Right ventricle myocardium superior (tissue), 1 donor: ENCODE measurements at places on chromosomes 4 and X. TPM values are rescaled to one million over a fixed set of nuclear protein-coding genes. Genes with fewer than 3 reads are reported as not detected.

ADAM29 gene
- not detected for total RNA-seq

XAGE5 gene
- not detected for total RNA-seq

AKAP4 gene
- not detected for total RNA-seq

GNPDA2 gene
- total RNA-seq: 8.0 TPM

TIGD4 gene
- total RNA-seq: 0.13 TPM

HELT gene
- not detected for total RNA-seq

ASMT gene
- total RNA-seq: not detected

ZNF81 gene
- 5.3 TPM for total RNA-seq

DNA sequence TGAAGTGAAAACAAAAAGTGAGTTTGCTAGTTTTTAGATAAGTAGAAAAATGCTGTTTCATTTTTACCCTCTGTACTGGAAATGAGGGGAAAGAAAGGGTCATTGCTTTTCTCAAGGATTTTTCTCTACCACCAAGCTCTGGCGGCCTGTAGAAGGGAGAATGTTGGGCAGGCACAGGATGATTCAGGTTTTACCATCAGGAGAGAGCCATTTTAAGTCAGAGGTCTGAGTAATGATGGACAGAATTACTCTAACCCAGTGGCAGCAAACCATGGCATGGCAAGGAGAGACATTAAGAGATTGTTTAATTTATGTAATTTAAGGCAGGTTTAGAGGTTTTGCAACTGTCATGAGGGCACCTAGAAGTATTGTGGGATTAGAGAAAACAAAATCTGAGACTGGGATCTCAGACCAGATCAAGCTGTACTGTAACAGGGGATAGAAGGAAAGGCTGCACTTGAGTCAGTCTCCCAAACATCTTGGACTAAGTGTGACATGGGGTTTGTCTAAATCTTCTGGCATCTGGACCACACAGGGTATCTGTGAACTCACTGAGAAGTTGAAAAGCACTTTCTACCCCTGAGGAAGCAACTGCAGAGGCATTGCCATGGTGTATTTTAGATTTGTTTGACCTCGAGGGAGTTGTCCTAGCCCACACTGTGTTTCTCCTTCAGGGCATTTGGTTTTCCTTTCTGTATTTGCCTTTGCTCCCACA lies 81.6 kb downstream of the BANK1 start:
- DNase-seq: no peak

GRCh38 chr4:177177541-177178081 lies 132.1 kb upstream of the NEIL3 start:
- no peak for DNase-seq

DNA sequence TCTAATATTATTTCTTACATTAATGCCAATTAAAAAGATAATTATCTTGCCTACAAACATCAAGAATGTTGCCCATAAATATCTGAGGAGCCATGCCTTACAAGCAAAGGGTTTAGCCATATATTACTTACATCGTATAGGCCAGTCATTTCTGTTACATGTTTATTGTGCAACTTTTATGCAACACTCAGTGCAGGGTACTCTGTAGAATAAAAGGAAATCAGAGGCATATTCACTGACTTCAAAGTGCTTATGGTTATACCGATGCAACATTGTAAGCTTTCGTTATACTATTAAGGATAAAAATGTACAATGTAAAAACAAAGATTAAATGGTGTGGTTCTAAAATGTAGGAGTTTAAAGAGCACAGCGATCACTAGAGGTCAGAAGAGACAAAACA lies 315.9 kb downstream of the PCDH10 start:
- no peak for DNase-seq

- DNase-seq: no peak
Measured at GRCh38 chr4:106316773-106317409, 541 bp downstream of the AIMP1 start.

DNA sequence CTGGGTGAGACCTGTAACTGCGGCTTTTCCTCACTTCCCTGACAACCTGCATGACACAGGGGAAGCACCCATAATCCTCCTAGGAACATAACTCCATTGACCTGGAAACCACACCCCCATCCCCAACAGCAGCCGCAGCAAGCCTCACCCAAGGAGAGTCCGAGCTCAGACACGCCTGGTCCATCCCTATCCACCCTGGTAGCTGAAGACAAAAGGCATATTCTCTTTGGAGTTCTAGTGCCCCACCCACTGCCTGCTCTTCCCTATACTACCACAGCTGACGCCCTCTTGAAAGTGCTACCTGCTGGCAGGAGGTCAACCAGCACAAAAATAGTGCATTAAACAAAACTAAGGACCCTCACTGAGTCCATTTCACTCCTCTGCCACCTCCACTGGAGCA lies 1080.9 kb upstream of the IGFBP7 start:
- DNase-seq: no peak

DNA sequence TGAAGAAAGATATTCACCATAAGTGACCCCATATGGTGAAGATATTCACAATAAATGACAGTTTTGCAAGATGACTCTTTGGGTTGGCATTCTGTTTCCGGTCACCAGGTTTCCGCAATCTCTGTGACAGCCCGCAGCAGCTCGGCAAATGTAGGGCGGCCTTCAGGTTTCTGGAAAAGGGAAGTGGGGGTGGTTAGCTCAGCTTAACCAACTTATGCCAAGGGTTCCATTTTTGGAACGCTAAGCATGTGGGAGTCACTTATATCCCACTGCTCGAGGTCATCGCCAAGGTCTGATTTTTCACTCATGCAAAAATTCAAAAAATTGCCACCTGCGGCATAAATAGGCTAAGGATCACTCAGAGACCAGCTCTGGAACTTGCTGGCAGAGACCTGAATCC lies 51.0 kb downstream of the NIPAL1 start:
- DNase-seq: no peak

DNA sequence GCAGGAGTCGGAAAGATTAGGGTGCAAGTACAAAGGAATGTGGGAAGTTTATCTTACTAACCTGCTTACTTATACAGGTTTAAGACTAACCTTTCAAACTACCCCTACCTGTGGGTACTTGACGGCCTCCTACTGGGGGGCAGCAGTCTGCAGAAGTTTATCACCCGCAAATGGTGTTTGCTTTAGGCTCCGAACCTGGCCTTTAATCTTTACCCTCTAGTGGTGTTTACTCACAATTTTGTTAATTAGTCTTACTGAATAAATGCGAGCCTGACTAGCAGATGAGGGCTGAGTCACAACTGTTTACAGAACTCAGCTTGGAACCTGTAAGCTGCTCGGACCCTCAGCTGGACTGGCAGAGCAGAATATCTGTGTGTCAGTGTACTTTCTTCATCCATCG lies 204.2 kb upstream of the GPRIN3 start:
- no peak for DNase-seq

DNA sequence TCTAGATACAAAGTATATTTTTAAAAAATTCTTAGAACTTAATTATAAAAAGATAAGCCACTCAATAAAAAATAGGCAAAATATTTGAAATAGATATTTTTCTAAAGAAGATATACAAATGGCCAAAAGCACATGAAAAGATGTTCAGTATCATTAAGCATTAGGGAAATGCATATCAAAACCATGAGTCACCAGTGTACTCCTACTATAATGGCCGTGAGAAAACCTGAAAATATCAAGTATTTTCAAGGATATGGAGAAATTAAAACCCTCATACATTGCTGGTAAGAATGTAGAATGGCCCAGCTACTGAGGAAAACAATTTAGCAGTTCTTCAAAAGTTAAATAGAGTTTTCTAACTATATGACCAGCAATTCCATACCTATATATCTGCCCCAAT lies 337.9 kb downstream of the CAMK2D start:
- DNase-seq: no peak

DNA sequence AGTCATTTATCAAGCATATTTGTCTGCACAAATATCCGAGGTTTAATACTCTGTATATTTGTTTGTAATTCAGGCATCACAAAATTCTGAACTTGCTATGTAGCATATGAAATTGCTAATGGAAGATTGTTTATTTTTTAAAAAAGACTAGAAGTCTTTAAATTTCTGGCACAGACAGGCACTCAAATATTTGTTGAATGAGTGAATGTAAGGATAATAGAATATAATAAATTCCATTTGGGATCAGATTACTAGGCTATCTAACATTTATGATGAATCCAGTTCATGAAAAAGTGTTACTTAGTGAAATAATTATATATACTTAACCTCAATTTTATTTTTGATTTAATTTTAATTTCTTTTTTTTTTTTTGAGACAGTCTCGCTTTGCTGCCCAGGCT lies 30.4 kb upstream of the TEC start:
- no peak for DNase-seq

DNA sequence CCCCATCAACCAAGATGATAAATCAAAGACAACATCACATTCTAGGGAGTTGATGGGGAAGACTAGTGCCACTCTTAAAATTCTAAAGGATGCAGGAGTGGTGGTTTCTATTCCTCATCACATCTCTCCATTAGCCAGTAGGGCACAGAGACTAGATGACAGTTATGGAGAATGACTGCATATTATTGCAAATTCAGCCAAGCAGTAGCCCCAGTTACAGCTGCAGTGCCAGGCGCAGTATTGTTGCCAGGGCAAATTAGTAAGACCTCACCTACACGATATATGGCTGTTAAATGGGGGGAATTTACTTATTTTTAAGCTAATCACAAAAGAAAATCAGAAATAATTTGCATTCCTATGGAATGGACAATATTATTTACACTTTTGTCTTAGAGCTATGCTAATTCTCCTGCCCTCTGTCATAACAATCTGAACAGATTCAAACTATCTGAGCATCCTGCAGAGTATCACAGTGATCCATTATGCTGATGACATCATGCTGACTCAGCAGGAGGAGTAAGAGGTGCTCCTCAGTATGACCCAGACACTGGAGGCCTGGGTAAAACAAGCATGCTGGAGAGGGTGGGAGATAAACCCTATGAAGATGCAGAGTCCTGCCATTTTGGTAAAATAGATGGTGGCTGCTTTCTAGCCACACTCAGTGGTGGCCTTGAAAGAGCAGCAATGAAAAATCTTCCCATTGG lies 24.7 kb downstream of the ETNPPL start:
- DNase-seq: no peak

- DNase-seq: no peak
Measured at GRCh38 chr4:94253036-94253435, 45.4 kb downstream of the SMARCAD1 start.

DNA sequence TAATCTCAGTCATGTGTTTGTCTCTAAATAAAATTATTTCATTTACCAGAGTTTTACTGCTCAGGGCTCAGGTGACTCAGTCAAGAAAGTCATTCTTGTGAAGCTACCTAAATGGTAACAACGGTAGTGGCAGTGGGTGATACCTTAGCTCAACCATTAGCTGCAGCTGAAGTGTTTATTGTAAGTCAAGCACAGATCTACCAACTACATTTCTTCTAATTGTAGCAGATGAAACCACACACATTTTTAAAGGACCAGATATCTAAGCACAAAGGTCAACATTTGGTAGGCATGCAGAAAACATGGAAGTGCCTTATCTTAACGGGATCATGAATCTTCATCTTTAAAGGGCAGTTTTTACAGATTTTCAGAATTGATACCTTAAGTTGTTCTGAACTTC lies 79.1 kb downstream of the FAT4 start:
- no peak for DNase-seq

- no peak for DNase-seq
Measured at GRCh38 chrX:110684653-110685052, 111.0 kb downstream of the CHRDL1 start.

DNA sequence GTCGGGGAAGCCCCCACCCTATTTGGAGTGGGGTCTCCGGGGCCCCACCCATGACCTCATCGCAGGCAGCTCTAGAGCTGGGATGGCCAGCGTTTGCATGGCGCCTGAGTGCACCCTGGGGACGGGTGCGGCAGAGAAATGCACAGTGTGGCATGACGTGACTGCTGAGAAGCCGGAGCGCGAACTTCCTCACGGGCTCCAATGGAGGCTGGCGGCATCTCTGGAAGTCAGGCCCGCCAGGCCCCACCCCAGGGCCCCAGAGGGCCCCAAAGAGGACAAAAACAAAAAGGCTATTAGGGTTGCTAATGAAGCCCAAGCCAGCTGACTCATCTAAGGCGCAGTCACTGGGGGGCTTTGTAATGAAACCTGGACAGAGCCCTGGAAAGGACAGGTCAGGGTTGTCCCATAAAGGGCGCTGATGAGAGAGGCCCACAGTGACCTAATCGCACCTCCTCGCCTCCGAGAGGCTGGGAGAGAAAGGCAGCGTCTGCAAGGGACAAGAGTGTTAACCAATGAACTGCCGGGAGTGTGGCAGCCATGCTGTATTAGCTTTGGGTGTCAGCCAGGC lies 86.0 kb upstream of the C1QTNF7 start:
- DNase-seq: peak; percentile 56

DNA sequence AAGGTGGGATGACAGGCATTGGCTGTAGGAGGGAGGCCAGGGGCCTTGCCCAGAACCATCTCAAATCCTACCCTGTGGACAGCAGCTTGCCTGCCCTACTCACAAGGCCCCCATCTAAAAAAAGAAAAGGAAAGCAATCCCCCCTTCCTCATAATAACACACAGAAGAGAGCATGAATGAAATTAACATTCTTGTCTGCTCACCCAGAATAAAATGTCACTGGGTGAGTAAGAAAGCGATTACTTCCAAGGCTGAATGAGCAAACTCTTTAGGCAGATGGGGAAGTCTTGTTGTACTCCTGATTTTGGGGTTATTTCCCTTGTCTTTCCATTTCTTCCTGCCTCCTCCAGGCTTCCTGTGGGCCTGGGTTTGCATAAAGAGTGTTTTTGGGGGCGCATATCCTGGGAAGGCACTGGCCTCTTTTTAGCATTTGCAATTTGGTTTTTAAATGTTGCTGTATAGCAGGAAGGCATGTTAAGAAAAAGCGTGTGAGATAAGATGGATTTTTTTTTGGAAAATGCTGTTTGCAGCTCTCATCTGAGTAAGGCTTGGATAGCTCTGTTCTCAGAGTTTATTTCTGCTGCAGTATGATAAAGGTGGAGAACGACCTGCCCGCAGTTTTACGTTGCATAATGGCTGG lies 248.3 kb upstream of the GATB start:
- no peak for DNase-seq

GRCh38 chrX:12007881-12008280 lies 130.4 kb upstream of the FRMPD4 start:
- no peak for DNase-seq

- no peak for DNase-seq
Measured at GRCh38 chr4:73423184-73423583, 12.8 kb upstream of the AFP start.

GRCh38 chr4:47664051-47664826 lies 173.6 kb downstream of the CORIN start:
- no peak for DNase-seq

- DNase-seq: no peak
Measured at GRCh38 chr4:15443371-15444160, 15.7 kb downstream of the C1QTNF7 start.

- no peak for DNase-seq
Measured at GRCh38 chrX:30005813-30006212, 209.6 kb upstream of the MAGEB2 start.

GRCh38 chrX:14420841-14421240 lies 108.5 kb upstream of the GLRA2 start:
- no peak for DNase-seq

DNA sequence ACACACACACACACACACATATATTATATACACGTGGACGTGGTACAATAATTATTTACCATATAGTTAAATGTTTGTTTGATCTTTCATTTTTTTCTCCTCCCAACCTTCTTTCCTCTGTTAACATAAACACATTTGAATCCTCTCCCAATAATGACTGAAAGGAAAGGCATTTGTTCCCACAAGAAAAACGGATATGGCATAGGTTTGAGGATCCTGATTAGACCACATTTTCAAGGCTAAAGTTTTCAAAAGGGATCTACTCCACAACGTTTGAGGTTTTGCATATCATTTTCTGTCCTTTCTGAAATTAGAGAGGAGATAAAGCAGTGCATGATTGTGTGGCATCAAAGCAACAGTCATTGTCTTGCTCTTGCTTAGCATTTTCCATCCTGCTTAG lies 1883.4 kb downstream of the STIM2 start:
- no peak for DNase-seq
